ENCODE measurements at places on chromosomes 12 and 14.

GRCh38 chr14:90500665-90501370 is 104.0 kb downstream of the CALM1 start:
- DNase-seq = no peak

DNA sequence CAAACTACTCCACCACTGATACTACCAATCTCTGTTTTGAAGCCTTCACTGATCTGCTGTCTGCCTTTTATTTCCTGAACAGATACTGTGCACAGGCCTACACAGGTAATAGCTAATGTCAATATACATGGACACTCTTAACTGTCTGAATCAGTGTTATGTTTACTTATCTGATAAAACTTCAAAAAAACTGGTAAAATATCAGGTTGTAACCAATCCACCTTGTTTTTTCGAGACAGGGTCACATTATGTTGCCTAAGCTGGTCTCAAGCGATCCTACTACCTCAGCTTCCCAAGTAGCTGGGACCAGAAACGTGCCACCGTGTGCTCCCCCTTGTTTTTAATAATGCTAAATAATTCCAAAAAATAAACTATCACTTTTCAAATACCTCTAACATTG is 43.5 kb downstream of the HECTD1 start:
- no peak for DNase-seq

DNA sequence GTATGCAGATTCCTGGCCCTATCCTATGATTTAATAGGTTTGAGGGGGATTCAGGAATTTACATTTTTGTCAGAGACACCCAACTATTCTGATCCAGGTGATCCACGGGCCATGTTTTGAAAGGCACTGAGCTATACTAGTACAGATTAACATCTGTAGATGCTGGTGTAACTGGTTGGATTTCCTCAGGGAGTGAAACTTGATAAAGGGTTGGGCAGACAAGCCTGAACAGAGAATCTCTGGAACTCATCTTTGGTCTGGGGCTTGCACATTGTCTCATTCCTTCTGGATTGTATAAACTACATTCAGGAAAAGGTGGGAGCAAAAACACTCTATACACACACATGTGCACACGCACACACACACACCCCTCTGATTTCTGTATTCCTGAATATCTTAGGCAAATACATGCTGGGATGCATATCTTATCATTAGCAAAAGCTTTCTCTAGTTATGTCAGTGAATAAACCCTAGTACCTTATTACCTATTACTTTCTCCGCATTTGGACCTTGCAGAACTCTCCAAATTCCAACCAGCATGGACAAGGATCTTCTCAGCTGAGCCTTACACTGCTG is 104.6 kb downstream of the SLC38A1 start:
- DNase-seq = no peak

GRCh38 chr14:33370426-33370825 is 431.7 kb downstream of the NPAS3 start:
- no peak for DNase-seq

DNA sequence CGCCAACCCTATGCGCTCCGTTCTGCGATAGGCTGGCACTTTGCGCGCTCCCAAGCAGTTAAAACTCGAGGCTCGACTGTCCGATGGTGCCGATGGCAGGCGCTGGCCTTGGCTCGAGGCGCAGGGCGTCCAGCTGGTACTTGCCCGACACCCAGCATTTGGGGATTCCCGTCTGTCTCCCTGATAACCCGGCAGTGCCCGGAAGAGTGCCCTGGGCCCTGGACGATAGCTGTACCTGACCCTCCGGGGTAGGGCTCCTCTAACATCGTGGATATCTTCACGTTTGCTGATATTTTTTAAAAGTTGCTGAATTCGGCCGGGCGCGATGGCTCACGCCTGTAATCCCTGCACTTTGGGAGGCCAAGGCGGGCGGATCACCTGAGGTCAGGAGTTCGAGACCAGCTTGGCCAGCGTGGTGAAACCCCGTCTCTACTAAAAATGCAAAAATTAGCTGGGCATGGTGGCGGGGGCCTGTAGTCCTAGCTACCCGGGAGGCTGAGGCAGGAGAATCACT is 908 bp upstream of the WIF1 start:
- DNase-seq = no peak

- DNase-seq = no peak
These were observed 59.5 kb downstream of the SLC4A8 start for GRCh38 chr12:51484119-51484518.

DNA sequence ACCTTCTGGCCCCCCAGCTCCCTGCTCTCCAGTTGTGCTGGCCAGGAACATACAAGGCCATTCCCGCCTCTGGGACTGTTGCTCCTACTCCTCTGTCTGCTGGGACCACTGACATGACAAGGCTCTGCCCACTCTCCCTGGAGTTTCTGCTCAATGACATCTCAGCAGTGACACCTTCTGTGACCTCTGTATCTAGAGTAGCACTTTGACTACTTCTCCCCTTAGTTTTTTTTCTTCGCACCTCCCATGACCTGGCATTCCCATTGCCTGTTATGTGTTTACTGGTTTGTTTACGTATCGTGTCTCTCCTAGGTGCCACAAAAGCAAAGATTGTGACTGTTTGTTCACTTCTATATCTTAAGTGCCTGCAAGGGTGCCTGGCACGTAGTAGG is 40.1 kb upstream of the TMEM263 start:
- no peak for DNase-seq

DNA sequence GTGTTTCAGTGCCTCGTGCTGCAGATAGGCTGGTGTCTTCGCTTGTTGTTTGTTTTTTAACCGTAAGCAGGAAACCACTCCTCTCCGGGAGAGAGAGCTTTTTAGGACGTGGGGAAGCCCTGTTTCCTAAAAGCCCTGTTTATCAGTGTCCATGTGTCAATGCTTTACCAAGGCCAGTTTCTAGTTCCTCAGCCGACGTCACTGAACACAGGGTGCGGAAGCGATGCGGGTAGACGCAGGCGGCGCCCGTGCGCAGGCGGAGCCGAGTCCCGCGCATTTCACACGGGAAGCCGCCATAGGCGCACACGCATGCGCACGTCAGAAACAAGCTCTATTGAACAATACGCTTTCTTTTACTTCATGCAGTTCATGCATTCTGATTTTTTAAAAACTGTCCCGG is 79.8 kb downstream of the GLT1D1 start:
- no peak for DNase-seq

DNA sequence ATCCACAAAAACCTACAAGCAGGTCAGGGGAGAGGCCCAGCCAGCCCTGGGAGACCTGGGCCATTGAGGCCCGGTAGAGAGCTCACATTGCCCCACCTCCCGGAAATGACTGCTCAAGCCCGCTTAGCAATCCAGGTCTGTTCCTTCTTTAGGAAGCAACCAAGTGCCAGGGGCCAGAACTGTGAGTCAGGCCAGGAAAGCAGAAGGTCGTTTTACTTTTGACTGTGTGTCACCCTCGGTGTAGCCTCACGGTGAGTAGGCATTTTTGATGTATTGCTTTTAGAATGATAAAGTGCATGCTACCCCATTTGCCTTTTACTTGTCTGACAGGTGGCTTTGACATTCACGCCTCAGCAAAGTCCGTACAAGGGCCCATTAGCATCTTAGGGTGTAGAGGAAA is 25.4 kb upstream of the PWP1 start:
- DNase-seq = no peak

Measured in stimulated activated CD4-positive, alpha-beta T cell treated with anti-CD3 and anti-CD28 coated beads, Interleukin-1b, Interleukin-23, amount 100 ng/mL, for 24 hours (primary cell).